ENCODE measurements at places on chromosomes 12 and 14.

- DNase-seq, result no peak
Observed at GRCh38 chr12:52796839-52797528, 1.1 kb upstream of the KRT3 start.

GRCh38 chr12:88188180-88188579 is 46.1 kb downstream of the TMTC3 start:
- no peak for DNase-seq

DNA sequence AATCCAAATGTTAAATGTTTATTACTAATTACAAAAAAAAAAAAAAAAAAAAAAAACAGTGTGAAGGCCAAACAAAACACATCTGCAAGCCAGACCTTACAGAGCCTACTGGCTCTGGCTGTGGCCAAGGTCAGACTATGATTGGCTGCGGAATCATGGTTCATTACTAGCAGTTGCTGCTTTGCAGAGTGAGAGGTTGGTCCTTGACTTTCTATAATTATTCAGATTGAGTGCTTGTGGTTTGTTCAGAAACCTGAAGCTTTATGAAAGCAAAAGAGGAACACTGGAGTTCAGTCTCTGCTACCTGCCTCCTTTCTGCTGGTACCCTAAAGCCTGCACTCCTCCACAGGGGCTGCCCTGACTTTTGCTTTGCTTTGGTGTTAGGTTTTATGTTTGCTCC is 550.9 kb downstream of the BCL11B start:
- DNase-seq, result no peak

DNA sequence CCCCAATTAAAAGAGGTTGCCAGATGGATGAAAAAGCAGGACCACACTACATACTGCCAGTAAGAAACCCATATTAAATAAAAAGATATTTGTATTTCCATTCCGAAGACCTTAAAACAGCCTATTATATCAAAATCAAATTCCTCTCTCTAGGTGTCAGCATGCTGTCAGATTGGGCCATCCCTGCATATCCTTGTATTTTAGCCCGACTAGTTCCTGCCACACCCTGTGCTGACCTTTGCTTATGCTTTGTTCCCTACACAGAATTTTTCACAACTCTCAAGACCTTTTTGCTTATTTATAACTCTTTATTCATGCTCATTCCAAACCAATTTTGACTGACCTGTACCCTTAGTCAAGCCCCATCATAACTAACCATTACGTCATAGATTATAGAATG is 12.8 kb downstream of the GSKIP start:
- no peak for DNase-seq

DNA sequence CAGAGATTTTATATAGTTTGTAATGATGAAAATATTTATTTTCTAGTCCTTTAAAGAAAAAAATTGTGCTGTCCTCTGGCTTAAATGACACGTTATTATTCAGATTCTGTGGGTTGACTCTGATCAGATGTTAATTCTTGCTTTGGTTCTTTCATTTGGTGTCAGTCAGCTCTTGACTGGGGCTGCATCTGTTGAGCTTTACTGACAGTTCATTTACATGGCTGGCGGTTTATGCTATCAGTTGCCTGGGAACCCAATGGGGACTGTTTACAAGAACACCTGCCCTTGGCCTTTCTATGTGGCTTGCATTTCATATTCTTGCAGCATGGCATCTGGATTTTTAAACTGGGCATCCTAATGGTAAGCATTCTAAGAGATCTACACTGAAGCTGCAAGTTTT is 667.1 kb upstream of the FBXO33 start:
- DNase-seq, result no peak

DNA sequence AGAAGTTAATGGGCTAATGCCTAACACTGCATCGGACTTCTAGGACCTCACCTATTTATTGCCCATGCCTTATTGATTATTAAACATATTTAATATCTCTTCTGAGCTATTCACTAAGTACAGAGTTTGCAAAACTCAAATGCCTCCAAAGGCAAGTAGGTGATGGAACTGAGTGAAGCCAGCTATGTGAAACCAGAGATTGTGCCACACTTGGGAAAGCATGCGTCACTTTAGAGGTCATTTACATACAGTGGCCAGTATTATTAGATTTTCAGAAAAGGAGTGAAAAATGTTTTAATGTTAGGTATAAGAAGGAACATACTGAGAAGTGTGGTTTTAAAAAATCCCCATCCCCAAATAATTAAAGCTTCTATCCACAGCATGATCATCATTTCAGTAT is 27.7 kb downstream of the PDE6H start:
- no peak for DNase-seq

DNA sequence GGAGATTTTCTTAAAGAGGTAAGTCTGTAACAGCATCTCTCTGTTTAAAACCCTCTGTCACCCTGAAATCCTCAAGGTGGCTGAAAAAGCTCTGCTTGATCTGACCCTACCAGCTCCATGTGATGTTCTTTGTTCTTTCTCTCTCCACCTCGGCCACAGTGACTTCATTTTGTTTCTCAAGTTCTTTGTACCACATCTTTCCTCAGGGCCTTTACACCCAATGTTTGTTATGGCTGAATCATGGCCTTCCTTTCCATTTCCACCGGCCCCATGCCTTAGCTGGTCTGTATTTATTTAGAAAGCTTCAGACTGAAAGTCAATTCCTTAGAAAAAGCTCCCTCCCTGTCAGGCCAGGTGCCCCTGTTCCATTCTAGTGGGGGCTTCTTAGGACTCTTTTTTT is 431.2 kb downstream of the NAV3 start:
- DNase-seq, result no peak

DNA sequence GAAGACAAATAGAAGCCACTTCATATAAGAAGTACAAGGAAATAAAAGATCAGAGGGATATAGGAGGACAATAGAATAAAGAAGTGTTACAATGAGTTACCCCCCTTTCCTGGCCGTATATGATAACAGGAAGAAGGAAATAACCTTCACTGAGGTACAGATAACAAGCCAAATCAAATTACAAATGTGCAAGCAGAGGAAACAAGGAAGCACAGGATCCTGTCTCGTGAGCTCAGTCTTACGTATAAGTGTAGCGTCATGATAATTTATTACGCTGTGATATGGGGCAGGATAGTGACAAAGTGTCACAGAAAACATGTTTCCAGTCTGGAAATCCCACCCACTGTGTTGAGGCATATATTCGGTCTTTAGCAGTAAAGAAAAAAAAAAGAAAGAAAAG is 26.5 kb downstream of the CRACR2A start:
- no peak for DNase-seq

DNA sequence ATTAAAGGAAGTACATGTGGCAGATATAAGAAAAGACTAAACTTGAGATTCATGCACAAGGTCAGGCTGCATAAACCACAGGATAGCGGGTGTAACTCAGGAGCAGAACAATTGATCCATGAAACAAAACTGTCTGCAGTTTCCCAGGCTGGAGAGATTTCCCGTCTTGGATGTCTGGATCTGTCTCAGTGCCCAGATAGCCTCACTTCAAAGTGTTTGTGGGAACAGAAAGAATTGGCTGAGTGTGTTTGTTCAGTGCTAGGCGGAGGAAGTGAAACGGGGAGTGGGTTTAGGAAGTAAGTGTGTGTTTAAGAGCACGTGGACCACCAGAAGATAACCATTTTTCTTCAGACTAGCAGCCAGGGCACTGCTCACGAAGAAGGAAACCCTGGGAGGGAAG is 1.4 kb upstream of the RNASE10 start:
- no peak for DNase-seq

DNA sequence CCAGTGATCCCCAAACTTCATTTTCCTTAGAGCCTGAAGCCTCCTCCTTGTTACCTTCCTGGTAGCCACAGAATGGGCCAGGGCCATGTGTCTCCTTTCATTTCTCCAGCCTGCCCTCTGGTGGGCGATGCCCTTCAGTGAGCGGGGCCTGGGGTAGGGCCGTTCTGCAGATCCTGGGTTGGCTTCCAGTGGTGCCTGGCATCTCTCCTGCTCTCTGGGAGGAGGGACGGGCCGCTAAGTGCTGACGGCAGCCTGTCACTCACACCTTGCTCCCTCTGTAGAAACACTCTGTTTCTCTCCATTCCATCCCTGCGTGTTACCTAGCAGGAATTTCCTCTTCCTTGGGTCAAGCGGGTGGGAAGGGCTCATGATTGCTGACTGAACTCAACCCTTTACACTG is 232.1 kb downstream of the CACNA1C start:
- no peak for DNase-seq

DNA sequence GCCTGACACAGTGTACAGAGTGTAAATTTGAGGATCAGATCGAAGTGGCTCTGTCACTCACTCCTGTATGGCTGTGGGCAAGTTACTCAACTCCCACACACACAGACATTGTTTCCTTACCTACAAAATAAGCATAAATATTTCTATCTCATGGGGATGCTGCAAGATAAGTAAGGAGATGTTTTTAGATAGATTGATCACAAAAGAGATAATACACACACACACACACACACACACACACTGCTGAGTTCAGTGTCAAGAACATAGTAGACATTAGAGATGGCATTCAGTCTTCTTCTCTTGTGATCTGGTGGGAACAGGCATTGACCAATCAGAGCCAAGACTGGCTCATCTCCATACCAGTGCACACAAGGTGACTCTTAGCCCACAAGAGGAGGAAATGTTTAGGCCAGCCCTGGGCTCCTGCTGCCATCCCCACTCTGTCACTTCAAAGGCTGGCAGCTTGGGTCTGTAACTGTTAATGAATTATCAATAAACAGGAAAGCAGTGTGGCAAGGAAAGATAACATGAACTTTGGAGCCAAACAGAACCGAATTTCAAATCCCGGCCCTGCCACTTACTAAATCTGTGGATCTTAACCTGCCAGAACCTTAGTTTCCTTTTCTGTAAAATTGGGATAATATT is 3.4 kb upstream of the RNASE8 start:
- no peak for DNase-seq

DNA sequence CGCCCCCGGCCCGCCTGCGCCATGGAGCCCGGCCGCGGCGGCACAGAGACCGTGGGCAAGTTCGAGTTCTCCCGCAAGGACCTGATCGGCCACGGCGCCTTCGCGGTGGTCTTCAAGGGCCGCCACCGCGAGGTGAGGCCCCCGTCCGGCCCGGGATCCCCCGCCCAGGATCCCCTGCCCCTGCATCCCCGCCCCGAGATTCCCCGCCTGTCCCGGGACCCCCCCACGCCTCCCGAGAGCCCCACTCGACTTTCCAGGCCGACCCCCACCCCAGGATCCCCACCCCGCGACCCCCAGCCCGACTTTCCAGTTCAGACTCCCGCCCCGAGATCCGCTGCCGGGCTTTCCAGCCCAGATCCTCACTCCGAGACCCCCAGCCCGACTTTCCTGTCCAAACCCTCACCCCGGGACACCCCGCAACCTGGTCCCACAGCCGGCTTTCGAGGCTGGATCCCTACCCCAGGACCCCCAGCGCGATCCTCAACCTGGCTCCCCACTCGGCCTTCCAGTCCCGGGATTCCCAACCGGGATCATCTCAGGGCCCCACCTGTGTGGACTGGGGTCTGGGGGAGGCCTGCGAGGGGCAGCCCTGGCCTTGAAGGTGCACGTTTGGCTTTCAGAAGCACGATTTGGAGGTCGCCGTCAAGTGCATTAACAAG is 688 bp downstream of the ULK1 start:
- no peak for DNase-seq
